ENCODE measurements at places on chromosomes 12 and 14.

- no peak for DNase-seq
Measured at GRCh38 chr14:36524220-36524837, 4.3 kb upstream of the NKX2-1 start.

GRCh38 chr12:101781834-101782233 is 42.6 kb upstream of the SYCP3 start:
- no peak for DNase-seq

GRCh38 chr12:26044592-26044991 is 80.2 kb downstream of the BHLHE41 start:
- DNase-seq: no peak

GRCh38 chr12:52699960-52700359 is 3.4 kb downstream of the KRT77 start:
- DNase-seq: no peak

GRCh38 chr12:8860165-8860961 is 37.9 kb downstream of the A2ML1 start:
- DNase-seq: peak; percentile 55

GRCh38 chr14:100049220-100049619 is 16.0 kb upstream of the EVL start:
- DNase-seq: peak; percentile 37

DNA sequence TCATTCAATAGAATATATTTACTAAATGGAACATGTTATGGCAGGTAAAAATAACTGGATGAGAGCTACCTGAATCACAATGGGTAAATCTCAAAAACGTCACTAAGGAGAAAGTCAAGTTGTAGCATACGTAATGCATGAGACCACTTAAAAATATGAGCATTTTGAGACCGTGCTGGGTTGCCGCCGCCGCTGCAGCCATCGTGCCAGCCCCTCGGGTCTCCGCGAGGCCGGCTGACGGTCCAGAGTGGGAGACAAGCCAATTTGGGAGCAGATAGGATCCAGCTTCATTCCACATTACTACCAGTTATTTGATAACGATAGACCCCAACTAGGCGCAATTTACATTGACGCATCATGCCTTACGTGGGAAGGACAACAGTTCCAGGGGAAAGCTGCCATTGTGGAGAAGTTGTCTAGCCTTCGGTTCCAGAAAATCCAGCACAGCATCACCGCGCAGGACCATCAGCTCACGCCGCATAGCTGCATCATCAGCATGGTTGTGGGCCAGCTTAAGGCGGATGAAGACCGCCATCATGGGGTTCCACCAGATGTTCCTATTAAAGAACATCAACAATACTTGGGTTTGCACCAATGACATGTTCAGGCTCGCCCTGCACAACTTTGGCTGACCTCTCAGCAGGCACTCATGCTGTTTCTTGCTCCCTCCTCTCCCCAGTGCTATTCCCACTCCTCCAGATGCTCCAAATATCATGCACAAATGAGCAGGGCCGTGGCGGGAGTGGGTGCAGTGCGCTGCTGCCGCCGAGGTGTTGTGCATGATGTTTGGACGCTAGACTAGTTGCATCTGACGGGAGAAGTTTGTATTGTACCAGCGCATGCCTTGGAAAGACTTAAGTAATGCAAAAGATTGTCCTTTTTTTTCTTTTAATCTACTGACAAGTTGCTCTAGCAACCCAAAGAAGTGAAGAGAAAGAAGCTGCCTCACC is 6.3 kb upstream of the BRMS1L start:
- no peak for DNase-seq

GRCh38 chr14:24332268-24332993 is 2.4 kb downstream of the ADCY4 start:
- no peak for DNase-seq

DNA sequence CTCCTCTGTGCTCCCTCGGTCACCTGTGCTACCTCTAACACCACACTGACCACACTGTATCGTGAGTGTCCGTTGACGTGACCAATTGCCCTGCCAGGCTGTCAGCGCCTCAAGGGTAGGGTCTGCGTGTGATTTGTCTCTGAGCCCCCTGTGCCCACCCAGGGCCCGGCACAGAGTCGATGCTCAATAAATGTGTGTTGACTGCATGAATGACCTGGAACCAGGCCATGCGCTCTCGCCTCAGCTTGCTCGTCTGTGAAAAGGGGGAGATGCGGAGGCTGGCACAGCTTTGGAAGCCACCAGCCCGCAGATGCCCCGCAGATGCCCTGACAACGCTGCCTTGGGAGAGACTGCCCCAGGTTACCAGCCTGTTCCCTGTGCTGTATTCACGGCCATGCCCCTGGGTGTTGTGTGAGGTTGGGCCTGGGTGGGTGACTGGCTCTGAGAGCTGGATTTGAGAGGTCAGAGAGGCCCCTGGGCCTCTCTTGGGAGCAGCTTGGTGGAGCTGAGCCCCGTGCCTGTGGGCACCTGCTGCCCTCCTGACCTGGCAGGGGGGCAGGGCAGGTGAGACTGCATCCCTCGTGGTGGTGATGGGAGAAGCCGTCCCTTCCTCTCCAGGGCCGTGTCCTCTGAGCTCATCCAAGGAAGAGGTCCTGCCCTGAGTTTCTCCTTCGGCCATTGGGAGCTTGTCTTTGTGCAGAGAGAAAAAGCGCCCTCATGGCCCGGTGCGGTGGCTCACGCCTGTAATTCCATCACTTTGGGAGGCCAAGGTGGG is 43.2 kb downstream of the CYP46A1 start:
- no peak for DNase-seq

DNA sequence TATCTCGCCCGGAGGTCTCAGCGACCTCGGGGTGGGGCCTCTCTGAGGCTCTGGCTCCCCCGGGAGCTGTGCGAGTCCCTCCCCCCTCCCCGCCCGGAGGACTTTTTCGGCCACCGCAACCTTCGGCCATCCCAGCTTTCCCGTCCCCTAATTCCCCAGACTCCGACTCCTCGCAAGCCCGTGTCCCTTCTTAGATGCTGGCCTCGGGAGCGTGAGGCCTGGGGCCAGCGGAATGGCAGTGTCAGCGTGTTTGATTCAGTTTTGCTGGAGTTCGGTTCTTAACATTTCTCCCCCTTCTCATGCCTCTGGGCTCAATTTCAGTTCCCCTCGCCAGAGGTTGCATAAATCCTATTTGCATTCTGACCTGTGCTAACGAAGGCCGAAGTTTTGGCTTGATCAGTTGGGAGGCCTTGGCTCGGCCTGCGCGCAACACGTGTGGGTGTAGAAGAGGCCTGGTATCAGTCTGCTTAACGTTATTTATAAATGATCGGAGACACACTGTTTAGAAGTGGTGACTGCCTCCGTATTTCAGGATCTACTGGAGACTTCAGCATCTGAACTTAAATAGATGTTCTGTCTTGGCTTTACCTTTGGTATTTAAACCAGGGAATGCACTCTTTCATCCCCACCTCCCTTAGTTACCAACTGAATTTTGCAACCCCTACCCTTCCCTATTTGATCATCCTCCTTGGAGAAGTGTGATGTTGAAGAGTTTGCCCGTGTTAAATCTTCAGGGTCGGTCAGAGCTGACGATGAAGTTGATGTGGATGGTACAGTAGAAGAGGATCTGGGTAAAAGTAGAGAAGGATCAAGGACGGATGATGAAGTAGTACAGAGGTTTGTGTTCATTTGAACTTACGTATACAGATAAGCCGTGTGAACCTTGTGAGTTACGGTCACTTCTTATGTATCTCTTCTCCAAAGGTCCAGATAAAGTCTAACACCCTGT is 851 bp downstream of the HSP90B1 start:
- no peak for DNase-seq

All from stromal cell of bone marrow (primary cell).